ENCODE measurements at places on chromosomes 11 and 22.

- no peak for DNase-seq
These were observed 26.4 kb upstream of the KIRREL3 start for GRCh38 chr11:127027000-127027399.

GRCh38 chr22:41478891-41479521, 10.1 kb downstream of the ACO2 start:
- DNase-seq, result peak; percentile 38

GRCh38 chr22:41822317-41823057, 10.4 kb upstream of the SREBF2 start:
- peak; percentile 64 for DNase-seq

DNA sequence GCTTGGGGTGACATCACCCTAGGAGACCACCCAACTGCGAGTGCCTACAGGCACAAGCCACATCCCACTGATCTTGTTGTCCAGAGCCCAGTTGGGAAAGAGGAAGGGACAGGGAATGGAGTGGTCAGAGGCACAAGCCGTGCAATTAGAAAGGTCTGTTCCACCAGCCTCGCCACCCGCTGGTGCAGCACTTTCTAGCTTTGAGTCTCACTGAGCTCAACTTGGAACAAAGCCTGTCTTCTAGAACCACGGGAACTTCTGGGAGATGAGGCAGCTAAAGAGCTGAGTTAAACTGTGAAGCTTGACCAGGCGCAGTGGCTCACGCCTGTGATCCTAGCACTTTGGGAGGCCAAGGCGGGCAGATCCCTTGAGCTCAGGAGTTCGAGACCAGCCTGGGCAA, 29.3 kb downstream of the TPBGL start:
- no peak for DNase-seq

GRCh38 chr11:134374171-134374570, 37.9 kb downstream of the B3GAT1 start:
- DNase-seq, result no peak

GRCh38 chr11:29361369-29361768, 655.5 kb downstream of the KCNA4 start:
- DNase-seq, result no peak

GRCh38 chr11:108786281-108786990, 121.6 kb downstream of the DDX10 start:
- no peak for DNase-seq

DNA sequence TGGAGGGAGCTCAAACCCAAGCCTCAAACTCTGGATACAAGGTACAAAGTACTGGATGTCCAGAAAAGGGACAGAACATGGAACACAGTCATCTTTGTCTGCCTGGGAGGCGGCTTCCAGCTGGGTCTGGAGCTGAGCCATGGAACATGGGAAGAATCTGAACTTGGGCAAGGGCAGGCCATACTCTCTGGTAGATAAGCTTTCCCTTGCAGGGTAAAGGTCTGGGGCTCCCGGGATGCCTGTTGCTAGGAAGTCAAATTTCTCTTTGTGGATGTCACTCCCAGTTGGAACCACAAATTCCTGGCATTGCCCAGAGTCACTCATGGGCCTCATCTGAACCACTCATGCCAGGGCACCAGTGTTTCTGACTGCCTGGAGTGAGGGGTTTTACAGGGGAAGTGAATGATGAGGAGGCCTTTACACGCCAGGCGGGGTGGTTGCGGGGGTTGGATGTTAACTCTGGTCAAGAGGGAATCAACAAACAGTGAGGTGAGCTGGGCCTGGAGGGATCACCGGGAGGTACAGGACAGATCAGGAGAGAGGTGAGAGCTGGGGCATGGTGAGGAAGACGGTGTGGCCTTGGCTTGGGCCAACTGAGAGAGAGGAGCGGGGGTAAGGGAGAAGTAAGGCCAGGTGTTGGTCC, 5.7 kb downstream of the FTH1 start:
- no peak for DNase-seq
